ENCODE measurements at places on chromosomes 7 and 10. TPM values are rescaled to one million over a fixed set of nuclear protein-coding genes. Genes with fewer than 3 reads are reported as not detected.

The RHBDD2 gene
- 74.3 TPM for total RNA-seq

- H3K4me3 ChIP-seq: no peak overlapping the region
- no peaks in the 10 kb centered on the region for H3K27me3 ChIP-seq
- H3K27ac ChIP-seq: no peak overlapping the region
Measured at GRCh38 chr10:131859341-131860020, 41.3 kb upstream of the PPP2R2D start.

The ACSM6 gene
- total RNA-seq: not detected

DNA sequence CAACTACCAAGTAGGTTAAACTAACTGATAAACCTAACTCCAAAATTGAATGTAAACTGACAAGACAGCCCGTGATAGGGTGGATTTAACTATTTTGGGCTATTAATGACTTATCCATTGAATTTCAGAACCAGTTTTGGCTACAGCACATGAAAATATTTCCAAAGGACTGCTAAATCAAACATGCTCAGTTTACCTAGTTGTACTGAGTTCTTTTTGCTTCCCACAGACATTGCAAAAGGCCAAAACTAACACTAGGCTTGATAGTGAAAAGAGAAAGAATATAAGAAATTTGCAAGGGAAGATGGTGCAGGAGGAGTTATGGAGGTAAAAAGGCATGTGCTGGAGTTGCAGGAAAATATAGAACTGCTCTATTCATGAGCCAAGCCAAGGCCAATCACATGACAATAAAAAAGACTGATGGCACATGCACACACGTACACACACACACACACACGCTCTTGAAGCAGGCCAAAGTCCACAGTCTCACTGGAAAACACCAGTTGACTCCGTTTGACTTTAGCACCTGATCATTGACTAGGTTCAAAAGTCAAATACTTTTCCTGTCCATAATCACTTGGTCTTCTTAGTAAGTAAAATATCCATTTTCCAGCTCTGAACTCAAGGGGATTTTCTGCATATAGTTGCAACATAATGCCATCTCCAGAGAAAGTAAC, 76.0 kb upstream of the AGBL3 start:
- no peaks in the 10 kb centered on the region for H3K27me3 ChIP-seq
- no peak overlapping the region for H3K4me3 ChIP-seq
- no peaks in the 10 kb centered on the region for H3K36me3 ChIP-seq
- no peaks in the 10 kb centered on the region for H3K4me1 ChIP-seq
- H3K27ac ChIP-seq: no peak overlapping the region

DNA sequence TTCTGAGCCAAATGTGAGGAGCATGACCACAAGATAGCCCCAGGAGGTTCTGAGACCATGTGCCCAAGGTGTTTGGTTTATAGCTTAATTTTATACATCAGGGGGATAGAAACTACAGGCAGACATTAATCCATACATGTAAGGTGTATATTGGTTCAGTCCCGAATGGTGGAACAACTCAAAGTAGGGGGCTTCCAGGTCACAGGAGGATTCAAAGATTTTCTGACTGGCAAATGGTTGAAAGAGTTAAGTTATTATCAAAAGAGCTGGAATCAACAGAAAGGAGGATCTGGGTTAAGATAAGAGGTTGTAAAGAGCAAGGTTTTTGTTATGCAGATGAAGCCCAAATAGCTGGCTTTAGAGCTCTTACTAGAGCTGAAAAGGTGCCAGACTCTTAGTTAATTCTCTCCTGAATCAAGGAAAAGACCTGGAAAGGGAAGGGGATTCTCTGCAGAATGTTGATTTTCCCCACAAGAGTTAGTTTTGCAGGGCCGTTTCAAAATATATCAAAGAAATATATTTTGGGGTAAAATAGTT, 640.0 kb downstream of the IPMK start:
- H3K4me1 ChIP-seq: no peaks in the 10 kb centered on the region
- H3K27ac ChIP-seq: no peak overlapping the region
- DNase-seq: no peak
- H3K36me3 ChIP-seq: no peaks in the 10 kb centered on the region
- no peak overlapping the region for H3K4me3 ChIP-seq
- H3K27me3 ChIP-seq: no peaks in the 10 kb centered on the region

The CABCOCO1 gene
- total RNA-seq: not detected

The LRRC18 gene
- not detected for total RNA-seq

- no peak overlapping the region for H3K27ac ChIP-seq
- H3K4me1 ChIP-seq: no peaks in the 10 kb centered on the region
- no peak for DNase-seq
- H3K27me3 ChIP-seq: no peaks in the 10 kb centered on the region
Measured at GRCh38 chr7:80603940-80604339, 34.5 kb upstream of the CD36 start.

The SPDYE2B gene
- not detected for total RNA-seq

GRCh38 chr7:30390736-30391636, 87.6 kb downstream of the NOD1 start:
- no peaks in the 10 kb centered on the region for H3K4me1 ChIP-seq
- no peak overlapping the region for H3K4me3 ChIP-seq
- H3K27ac ChIP-seq: no peak overlapping the region
- H3K27me3 ChIP-seq: no peaks in the 10 kb centered on the region
- no peak for DNase-seq

- H3K27ac ChIP-seq: no peak overlapping the region
- H3K27me3 ChIP-seq: no peaks in the 10 kb centered on the region
- no peaks in the 10 kb centered on the region for H3K36me3 ChIP-seq
- H3K4me3 ChIP-seq: no peak overlapping the region
- H3K4me1 ChIP-seq: no peaks in the 10 kb centered on the region
- no peak for DNase-seq
Measured at GRCh38 chr7:117731455-117731854, 141.8 kb downstream of the CTTNBP2 start.

- H3K4me1 ChIP-seq: no peaks in the 10 kb centered on the region
- H3K27me3 ChIP-seq: peaks cover 13% of the 10 kb centered on the region
- no peak within 1 kb of the TSS for H3K4me3 ChIP-seq
- H3K27ac ChIP-seq: no peak within 1 kb of the TSS
- no peaks in the 10 kb centered on the region for H3K36me3 ChIP-seq
Measured at GRCh38 chr10:93601146-93601773, at the start of gene RBP4. Gene RBP4, minus strand, starts transcription at chr10:93601235. Its CDS starts 207 bp downstream, at chr10:93601028.

DNA sequence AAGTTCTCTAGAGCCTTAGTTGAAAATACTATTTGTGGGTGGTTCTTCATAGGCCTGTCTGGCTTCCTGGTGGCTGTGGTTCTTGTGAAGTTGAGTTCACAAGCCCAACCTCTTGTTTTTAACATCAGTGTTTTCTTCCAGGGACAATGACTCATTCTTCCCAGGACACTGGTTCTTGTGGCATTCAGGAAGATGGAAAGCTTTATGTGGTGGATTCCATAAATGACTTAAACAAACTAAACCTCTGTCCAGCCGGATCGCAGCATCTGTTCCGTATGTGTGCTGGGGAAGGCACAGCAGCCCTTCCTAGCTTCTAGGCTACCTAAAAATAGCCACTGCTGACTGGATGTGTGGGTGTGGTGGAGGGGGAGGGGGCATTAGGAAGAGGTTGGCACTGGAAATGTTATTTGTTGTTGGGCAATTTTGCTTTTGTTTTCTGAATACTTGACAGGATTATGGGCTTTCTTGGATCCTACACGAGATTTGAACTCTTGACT, 3.9 kb downstream of the LSMEM1 start:
- no peak overlapping the region for H3K27ac ChIP-seq
- H3K4me3 ChIP-seq: no peak overlapping the region
- no peaks in the 10 kb centered on the region for H3K36me3 ChIP-seq
- H3K4me1 ChIP-seq: no peaks in the 10 kb centered on the region
- no peak for DNase-seq

DNA sequence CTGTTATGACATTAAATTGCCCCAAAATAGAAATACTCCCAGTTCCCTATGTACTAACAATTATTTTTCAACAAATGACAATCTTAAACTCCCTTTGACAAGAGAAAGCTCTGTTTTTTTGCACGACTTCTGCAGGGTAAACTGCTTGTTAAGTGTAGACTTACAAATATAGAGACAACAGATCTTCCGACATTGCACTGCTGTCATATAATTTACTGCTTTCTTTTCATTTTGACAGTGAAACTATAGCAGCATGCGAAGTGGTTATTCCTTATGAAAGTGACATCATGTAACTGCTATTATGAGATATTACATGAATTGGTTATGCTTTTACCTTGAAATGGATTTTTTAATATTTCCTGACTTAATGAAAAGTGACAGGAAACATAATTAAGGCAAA, 659.9 kb downstream of the SDK1 start:
- no peak overlapping the region for H3K4me3 ChIP-seq
- no peaks in the 10 kb centered on the region for H3K27me3 ChIP-seq
- no peaks in the 10 kb centered on the region for H3K36me3 ChIP-seq
- peaks cover 2% of the 10 kb centered on the region for H3K4me1 ChIP-seq
- DNase-seq: no peak

- no peak overlapping the region for H3K27ac ChIP-seq
- H3K36me3 ChIP-seq: no peaks in the 10 kb centered on the region
- no peaks in the 10 kb centered on the region for H3K4me1 ChIP-seq
Measured at GRCh38 chr10:18490755-18491154, 160.6 kb downstream of the NSUN6 start.

GRCh38 chr10:124020981-124021815, 72.2 kb downstream of the CHST15 start:
- H3K27me3 ChIP-seq: no peaks in the 10 kb centered on the region
- no peaks in the 10 kb centered on the region for H3K4me1 ChIP-seq
- no peaks in the 10 kb centered on the region for H3K36me3 ChIP-seq
- H3K4me3 ChIP-seq: no peak overlapping the region

DNA sequence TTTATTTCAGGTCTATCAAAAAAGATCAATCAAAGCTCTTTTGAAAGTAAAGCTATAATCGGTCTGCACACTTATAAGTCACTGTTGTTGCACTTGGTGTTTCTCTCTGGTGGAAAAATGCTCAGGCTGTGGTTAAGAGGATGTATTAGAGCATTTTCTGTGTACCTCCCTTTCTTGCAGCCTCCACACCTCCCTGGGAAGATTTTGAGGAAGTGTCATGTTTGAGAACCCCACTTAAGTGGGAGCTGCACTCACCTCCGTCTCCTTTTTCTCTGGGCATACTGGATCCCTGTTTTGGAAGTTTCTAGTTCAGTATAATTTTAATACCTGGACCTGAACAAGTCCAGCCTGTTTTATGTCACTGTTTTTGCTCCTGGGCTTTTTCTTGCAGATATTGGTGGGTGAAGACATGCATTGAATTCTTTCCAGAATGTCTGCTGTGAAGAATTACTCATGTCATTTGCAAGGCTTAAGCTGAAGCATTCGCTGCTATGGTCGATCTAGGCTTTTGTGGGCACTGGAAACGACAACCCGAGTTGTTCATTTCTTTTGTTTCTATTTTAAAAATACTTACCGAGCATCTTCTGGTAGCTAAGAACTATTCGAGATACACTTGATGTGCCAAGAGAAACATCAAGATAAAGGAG, 36.6 kb downstream of the TCF7L2 start:
- H3K4me1 ChIP-seq: peaks cover 13% of the 10 kb centered on the region
- peaks cover 26% of the 10 kb centered on the region for H3K27me3 ChIP-seq
- no peak overlapping the region for H3K27ac ChIP-seq
- no peak for DNase-seq
- H3K4me3 ChIP-seq: no peak overlapping the region
- no peaks in the 10 kb centered on the region for H3K36me3 ChIP-seq

- no peak for DNase-seq
- H3K4me3 ChIP-seq: no peak overlapping the region
- no peak overlapping the region for H3K27ac ChIP-seq
- H3K4me1 ChIP-seq: no peaks in the 10 kb centered on the region
Measured at GRCh38 chr7:11751807-11752389, 80.1 kb downstream of the THSD7A start.

- no peaks in the 10 kb centered on the region for H3K27me3 ChIP-seq
- no peak for DNase-seq
- no peaks in the 10 kb centered on the region for H3K36me3 ChIP-seq
- H3K4me3 ChIP-seq: no peak overlapping the region
Measured at GRCh38 chr7:119935418-119936025, 337.5 kb upstream of the KCND2 start.

DNA sequence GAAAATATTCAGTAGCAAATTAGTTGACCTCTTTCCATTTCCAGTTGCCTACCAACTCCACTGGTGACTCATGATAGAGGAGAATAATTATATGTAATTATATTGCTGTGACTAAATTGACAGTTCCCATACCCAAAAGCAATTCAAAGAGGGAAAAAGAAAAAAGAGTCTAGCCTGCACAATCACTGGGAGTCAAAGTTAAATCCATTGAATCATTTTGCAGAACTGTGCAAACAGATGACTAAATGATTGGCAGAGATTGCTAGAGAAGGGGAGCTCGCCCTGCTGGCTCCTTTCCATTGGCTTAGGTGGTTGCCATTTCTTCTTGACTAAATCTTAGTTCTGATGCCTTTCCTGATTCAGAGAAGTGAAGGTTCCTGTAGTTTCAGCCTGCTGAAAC, 1228.6 kb upstream of the SORCS1 start:
- H3K4me3 ChIP-seq: no peak overlapping the region
- H3K36me3 ChIP-seq: no peaks in the 10 kb centered on the region
- no peak overlapping the region for H3K27ac ChIP-seq
- H3K4me1 ChIP-seq: no peaks in the 10 kb centered on the region

The FGL2 gene
- total RNA-seq: 44.5 TPM

GRCh38 chr7:27996141-27996540, 184.5 kb downstream of the JAZF1 start:
- H3K27ac ChIP-seq: peak overlapping the region; percentile 1
- H3K27me3 ChIP-seq: no peaks in the 10 kb centered on the region
- DNase-seq: no peak
- H3K36me3 ChIP-seq: no peaks in the 10 kb centered on the region
- H3K4me3 ChIP-seq: no peak overlapping the region

The CACNB2 gene
- not detected for total RNA-seq

GRCh38 chr7:73828107-73828803, 2.5 kb upstream of the CLDN4 start:
- H3K27ac ChIP-seq: no peak overlapping the region
- no peaks in the 10 kb centered on the region for H3K36me3 ChIP-seq
- no peak overlapping the region for H3K4me3 ChIP-seq
- peaks cover 24% of the 10 kb centered on the region for H3K4me1 ChIP-seq
- DNase-seq: no peak

DNA sequence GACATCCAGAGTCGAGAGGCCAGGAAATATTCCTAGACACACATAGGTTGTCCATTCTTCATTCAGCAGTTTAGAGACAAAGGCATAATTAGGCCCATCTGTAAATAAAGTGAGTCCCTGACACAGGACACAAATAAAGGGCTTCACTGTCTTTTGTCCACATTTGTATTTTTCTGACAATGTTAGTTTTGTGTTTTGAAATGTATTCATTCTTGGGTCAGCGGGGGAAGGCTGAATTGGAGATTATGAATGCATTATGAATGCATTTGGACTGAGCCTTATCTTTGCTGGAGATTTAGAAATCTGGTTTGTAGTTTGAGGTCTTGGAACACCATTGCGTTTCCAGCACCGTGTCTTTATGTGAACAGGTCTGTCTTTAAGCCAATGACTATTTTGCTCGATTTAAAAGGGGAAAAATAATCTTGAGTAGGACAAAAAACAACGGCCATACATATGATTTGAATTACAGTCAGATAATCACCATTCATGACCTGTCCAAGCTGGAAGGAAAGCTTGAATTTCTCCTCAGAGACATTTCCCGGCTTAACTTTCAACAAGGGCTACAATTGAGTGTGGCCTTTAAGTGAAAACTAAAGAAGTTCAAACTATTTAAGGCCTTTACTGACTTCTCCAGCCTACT, 334.8 kb downstream of the WDR11 start:
- no peak for DNase-seq
- no peaks in the 10 kb centered on the region for H3K36me3 ChIP-seq
- H3K27me3 ChIP-seq: no peaks in the 10 kb centered on the region
- H3K4me1 ChIP-seq: no peaks in the 10 kb centered on the region
- H3K4me3 ChIP-seq: no peak overlapping the region

The SKIDA1 gene
- total RNA-seq: not detected
